ENCODE measurements at places on chromosomes 6 and 20.
A peak's percentile ranks its signal among the peaks of the same experiment; 100 is the strongest.

- DNase-seq: peak; percentile 56
Observed at GRCh38 chr6:107652526-107653182, 162.7 kb downstream of the SOBP start.

DNA sequence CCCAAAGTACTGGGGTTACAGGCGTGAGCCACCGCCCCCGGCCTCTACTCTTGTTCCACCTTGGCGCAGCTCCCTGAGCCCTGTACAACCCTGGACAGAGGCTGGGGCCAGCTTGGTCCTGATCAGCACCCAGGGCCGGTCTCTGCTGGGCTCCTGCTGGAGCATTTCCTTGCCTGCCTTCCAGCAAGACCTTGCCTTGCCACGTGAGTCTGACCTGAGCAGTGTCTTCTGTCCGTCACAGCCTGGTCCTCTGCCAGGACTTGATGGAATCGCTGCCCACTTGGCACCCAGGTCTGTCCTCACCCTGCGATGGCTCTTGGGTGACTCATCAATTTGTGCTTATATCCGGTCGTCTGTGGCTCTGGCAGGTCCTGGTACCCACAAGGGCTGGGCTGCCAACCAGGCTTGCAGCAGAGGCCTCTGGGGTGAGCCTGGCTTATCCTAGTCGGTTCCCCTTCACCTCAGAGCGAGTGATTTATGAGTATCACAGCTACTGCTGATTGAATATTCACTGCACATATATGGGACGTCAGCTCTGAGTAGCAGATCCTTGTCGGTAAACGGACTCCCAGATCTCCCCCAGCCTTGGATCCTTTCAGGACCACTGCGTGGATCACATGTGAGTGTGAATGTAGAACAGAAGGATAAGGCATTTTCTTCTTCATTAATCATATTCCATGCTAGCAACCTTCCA lies 10.1 kb upstream of the SULF2 start:
- DNase-seq: no peak

GRCh38 chr6:14379568-14379967 lies 262.0 kb downstream of the CD83 start:
- no peak for DNase-seq

GRCh38 chr6:8075185-8075584 lies 11.0 kb upstream of the BLOC1S5 start:
- no peak for DNase-seq

DNA sequence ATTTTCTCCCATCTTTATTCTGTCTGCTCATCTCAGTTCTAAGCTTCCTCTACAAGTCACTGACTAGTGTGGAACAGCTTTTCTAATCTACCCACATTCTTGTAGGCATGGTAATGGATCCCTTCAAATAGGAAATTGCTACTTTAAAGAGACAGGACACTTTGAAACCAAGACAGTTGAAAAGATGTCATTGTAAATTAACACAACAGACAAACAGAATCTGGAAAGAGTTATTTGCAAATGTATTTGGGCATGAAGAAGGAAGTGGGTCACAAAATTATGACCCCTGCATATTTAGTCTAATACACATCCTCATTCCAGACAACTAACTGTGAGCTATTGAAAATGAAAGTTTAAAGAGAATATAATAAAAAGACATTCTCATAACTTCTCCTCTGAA lies 298.2 kb upstream of the MARCKS start:
- DNase-seq: peak; percentile 33

- peak; percentile 62 for DNase-seq
Observed at GRCh38 chr6:169160855-169161560, 92.6 kb downstream of the THBS2 start.

DNA sequence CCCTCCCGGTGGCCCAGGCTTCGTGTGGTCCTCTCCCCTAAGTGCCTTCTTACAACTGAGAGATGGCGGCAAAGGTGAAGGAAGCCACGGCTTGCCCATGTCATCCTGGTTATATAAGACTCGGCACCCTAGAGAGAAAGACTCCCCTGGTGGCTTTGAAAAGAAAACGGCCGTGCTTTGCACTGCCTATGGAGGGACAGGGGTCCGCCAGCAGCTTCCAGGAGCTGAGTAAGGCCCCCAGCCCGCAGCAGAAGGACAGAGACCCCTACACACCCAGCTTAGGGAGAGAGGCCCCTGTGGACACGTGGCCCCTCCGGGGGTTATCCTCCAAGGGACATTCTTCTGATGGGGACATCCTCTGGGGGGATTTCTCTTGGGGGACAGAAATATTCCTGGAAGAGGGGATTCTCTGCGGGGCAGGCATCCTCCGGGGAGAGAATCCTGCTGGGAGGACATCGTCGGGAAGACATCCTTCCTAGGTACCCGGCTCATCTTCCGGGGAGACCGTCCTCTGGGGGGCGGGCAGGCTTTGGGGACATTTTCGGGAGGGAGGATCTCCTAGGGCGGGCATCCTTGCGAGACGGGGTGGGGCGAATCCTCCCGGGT lies 511 bp upstream of the OGFR start:
- no peak for DNase-seq

DNA sequence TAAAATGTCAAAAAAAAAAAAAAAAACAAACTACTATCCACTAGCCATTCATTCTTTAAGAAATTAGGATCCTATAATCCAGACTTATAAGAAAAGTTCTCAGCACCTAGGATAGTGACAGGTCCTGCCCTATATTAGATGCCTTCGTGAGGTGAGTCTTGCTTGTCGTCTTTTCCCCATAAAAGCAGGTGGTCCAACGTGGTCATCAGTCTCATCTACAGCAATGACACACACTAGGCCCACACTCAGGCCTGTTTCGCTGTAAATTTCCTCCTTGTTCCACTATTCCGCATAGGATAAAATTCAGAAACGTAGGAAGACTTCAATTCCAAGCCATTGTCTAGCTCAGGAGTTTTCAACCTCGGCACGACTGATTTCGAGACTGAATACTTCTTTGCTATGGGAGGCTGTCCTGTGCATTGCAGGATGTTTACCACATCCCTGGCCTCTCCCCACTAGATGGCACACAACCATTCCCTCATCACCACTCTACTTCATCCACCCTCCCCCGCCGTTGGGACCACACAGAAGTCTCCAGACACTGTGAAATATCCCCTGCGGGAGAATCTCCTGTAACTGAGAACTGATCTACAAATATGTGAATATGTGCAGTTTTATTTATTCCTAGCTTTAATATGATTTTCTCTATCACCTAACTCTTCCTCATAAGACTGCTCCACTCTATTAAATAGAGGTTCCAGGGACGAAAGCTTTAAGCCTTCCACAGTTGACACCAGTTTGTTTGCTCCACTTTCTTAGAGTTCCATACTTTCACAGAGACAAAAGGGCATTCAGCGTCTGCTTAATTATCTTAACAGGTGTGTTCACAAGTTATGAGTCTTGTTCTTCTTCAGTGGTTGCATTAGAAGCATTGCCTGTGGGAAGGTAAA lies 346.3 kb downstream of the BMP2 start:
- peak; percentile 1 for DNase-seq

DNA sequence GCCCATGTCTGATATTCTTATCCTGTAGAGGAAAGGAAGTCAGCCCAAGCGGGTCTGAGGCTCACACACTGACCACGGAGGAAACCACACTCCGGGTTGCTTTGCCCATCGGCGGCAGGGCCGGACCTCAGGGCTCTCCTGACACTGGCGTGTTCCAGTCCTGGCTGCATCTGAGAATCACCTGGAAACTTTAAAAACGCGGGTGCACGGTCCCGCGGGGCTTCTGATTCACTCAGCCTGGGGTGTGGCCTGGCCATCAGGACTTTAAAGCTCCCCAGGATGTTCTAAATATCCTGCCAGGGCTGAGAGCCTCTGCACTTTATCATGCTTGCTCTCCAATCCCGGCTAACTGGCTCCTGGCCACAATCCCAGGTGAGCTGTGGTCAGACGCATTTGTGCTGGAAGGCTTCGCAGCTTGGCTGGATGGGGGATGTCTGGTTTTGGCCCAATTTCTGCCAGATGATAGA lies 47.7 kb upstream of the DACT2 start:
- no peak for DNase-seq

GRCh38 chr6:39217177-39217864 lies 12.0 kb downstream of the KCNK5 start:
- no peak for DNase-seq

DNA sequence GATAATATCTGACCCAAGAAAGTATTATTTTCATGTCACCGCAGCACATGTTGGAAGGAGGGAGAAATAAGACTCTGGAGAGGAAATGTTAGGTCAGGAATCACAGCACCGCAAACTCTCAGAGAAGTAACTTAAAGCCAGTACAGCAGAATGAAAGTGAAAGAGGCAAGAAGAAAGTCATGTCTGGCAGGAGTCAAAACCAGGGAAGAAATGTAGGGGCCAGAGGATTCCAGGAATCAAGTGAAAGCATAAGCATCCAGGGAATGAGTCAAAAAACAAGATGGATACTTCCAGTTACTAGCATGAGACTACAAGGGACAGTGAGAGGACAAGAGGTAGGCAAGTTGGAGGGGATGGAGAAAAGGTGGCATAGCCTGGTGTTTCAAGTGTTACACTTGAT lies 80.4 kb downstream of the AK9 start:
- no peak for DNase-seq

- peak; percentile 18 for DNase-seq
Observed at GRCh38 chr6:51350308-51350904, 531.7 kb downstream of the TFAP2B start.

DNA sequence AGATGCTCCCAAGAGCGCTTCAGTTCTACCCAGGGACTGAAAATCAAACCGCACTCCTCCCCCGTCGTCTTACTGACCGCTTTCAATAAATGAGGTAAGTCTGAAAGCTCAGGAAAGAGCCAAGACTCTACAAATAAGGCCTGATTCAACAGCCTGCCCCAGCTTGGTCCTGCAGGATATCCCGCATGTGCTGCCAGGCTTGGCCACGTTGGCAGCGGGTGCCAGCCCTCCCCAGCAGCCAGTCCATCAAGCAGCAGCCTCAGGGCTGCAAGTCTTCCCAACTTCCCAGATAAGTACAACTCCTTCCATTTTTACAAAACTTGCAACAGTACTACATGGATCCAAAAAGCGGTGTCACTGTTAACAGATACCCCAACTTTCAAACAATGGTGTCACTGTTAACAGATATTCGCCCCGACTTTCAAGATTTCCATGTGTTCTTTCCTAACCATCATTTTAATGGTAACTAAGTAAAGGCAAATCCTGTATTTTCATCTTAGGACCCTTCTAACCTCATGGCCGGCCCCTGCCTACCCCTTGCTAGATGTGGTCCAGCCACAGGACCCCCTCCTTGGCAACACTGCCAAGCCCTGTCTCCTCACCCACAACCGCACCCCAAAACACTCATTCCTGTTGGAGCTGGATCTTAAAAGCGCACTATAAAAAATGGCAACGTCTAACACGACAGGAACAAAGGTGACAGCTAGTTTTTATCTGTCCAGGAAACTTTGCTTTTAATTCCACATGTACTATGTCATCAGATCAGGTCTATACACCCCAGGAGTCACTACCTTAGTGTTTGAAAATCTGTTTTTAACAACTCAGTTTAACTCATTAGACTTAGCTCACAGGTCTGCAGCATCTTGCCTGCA lies 28.0 kb downstream of the DIDO1 start:
- no peak for DNase-seq

DNA sequence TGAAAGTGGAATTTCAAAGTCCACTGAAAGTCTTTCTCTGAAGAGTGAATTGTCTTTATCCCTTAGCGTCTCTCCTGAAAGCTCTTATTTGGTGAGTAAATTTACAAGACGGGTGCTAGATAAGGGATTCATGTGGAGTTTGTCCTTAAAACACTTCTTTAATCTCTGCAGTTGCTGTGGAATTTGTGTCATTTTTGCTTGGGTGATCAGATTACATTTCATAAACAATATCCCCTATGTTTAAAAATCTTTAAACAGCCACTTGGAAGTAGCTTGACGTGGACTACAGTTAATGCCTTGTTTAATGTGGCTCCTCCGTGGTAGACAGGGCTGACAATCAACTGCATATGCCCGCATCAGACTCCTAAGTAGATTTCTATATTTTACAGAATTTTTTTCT lies 175.4 kb upstream of the ZNF217 start:
- no peak for DNase-seq

GRCh38 chr6:151999194-151999593 lies 191.7 kb downstream of the ESR1 start:
- DNase-seq: no peak

GRCh38 chr20:36573798-36574365 lies 485 bp downstream of the TGIF2 start:
- DNase-seq: peak; percentile 68

DNA sequence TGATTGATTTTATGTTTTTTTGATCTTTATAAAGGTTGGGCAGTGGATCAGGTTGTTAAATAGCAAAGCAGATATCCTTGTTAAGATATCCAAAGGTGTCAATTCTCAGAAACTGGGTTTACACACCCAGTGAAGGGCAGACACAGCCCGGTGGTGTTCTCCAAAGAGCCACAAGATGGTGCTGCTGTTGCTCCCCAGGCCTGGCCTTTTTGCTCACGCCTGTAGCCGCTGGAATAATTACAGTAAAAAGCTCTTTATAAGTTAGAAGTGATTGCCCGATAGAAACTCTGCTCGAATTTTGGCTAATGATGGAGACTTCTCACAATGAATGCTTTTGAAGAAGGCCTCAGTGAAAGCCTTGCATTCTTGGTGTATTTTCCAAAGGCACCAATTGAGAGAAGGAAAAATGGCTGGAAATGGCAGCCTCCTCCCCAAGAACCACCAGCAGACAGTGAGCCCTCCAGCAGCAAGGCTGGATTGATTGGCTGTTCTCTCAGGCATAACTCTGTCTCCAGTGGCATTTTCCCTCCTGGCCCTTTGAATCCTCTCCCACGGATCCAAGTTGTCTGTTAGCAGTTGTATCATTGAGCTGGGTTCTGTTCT lies 120.5 kb upstream of the CHD6 start:
- DNase-seq: peak; percentile 44

DNA sequence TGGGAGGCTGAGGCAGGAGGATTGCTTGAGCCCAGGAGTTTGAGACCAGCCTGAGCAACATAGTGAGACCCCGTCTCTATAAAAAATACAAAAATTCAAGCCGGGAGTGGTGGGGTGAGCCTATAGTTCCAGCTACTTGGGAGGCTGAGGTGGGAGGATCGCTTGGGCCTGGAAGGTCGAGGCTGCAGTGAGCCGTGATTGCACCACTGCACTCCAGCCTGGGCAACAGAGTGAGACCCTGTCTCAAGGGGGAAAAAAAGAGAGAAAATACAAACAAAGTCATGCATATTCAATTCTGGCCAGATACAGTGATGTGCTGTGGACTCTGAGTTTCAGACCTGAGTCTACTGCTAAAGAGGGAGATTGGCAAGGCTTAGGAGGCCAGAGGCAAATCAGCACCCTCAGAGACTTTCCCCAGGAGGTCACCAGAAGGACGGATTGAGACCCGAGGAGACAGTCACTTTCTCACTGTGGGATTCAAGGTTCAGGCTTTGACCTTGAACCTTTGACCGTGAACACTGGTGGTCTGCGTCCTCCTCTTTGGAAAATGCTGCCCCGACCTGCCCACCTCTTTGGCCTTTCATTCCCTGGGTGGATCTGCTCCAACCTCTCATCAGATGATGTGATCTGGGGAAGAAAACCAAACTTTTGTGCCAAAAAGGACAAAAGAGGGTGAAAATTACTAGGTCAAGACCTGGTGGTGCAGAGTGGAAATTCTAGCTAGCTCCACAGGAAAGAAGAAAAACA lies 31.2 kb downstream of the TGM2 start:
- no peak for DNase-seq

Data from suppressor macrophage (primary cell).